Hematopoietic multipotent progenitor cell (in vitro differentiated cells): ENCODE measurements at places on chromosomes 4 and X. TPM values are rescaled to one million over a fixed set of nuclear protein-coding genes. Genes with fewer than 3 reads are reported as not detected.

- DNase-seq: no peak
Observed at GRCh38 chr4:139969635-139970266, 184.2 kb downstream of the MAML3 start.

GRCh38 chr4:98586962-98587354 lies 71.5 kb downstream of the TSPAN5 start:
- DNase-seq: no peak

DNA sequence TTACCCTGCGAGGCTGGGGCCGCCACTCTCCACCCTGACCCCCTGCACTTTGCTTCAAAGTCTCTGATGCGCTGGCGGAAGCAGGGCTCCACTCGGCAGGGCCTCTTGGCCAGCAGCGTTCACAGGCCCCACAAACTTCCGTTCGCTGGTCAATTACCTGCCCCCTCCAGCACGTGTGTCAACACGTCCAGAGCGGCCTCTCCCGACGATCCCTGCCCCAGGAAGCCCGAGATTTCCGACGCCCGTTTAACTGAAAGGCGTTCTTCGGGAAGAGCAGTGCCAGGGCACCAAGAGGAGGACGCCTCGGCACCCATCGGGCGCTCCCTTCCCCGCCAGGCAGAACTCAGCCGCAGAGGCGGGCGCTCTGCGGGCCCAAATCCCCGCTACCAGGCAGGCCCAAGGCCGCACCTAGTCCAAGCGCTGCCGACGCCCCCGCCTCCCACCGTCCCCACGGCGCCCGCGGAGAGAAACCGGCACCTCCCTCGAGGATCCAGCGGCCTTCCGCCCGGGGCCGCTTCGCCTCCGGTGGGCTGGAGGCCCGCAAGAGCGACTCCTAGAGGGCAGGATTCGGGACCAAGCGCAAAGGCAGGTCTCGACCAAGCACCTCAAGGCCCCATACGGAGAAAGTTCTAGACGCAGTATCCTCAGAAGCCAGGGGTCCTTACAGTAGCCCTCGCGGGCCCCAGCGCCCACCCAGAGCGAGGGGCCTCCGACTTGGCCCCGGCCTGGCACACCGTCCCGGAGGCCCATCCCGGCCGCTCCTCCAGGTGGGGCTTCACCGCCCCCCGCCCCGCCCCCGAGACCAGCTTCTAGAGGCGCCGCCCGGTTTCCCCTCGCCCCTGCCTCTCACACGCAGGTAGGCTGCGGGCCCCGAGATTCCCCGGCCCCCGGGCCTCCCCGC lies 586 bp downstream of the BCAP31 start:
- peak; percentile 25 for DNase-seq

GRCh38 chr4:134780244-134780643 lies 578.7 kb upstream of the PABPC4L start:
- no peak for DNase-seq

DNA sequence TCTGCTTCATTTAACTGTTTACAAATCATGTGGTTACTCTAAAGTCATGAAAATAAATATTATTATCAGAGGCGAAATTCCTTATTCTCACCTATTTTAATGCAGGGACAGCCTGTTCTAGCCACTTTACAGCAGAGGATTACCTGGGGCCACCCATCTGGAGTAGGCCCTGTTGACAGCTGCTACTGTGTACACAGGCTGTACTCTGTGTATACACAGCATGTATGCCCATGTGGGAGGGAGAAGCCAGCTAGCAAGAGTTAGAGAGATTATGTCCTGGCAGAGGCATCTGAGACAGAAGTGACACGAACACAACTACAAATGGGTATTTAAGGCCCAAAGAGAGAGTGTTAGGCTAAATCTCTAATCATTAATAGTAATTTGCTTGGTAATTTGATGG lies 62.1 kb downstream of the GPRIN3 start:
- no peak for DNase-seq

Gene NR0B1
- 0.27 TPM for total RNA-seq

GRCh38 chr4:148674876-148675275 lies 232.7 kb upstream of the NR3C2 start:
- DNase-seq: no peak

- no peak for DNase-seq
Observed at GRCh38 chrX:120021927-120022326, 55.6 kb downstream of the RHOXF2B start.

- DNase-seq: peak; percentile 28
Observed at GRCh38 chr4:122783301-122784215, 43.1 kb upstream of the FGF2 start.

Gene CHRNA9
- 0.27 TPM for total RNA-seq

DNA sequence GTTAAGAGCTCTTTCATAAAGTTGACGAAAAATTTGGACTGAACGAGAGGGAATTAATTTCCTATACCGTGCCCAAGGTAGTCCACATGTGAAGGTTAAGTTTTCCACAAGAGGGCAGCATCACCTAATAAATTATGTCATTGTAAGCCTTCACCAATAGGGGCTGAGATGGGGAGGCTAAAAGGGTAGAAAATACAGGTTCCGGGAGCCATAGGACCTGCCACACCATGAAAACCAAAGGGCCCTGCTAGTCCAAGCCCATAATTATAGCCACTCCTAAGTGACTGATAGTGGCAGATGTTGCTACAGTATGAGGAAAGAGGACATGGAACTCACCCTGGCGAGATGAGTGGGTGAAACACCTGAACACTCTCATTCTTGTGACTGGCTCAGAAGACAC lies 122.2 kb downstream of the SHROOM4 start:
- DNase-seq: peak; percentile 74

DNA sequence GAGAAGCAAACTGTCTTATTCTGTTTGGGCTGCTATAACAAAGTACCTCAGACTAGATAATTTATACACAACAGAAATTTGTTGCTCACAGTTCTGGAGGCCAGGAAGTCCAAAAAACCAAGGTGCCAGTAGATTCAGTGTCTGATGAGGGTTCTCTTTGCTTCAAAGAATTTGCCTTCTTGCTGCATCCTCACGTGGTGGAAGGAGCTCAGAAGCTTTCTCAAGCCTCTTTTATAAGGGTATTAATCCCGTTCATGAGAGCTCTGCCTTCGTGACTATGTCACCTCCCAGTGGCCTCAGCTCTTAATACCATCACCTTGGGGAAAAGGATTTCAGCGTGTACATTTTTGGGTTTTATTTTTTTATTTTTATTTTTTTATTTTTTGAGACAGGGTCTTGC lies 20.1 kb downstream of the CA5B start:
- peak; percentile 32 for DNase-seq

DNA sequence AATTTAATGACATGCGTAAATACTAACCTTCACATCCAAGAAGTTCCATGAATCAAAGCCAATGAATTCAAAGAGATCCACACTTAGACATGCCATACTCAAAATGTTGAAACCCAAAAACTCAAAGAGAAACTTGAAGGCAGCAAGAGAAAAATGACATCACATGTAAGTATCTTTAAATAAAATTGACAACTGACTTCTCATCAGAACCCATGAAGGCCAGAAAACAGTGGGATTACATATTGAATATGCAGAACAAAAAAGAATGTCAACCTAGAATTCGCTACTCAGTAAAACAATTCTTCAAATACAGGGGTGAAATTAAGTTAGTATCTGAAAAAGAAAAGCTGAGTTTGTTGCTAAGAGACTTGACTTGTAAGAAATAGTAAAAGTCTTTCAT lies 953.9 kb upstream of the HS3ST1 start:
- no peak for DNase-seq

DNA sequence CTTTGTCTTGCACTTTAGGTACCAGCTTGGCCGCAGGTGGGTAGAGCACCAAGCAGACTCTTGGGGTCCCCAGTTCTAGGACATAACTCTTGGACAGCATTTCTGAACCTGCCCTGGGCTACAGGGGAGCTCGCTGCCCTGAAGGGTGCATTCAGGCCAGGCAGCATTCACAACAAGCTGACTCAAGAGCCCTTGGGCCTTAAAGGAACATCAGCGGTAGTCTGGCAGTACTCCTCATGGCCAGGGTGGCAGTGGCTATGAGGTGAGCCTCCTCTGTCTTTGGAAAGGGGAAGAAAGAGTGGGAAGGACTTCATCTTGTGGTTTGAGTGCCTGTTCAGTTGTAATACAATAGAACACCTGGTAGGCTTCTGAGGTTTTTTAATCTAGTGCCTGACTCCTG lies 24.8 kb upstream of the SMARCA5 start:
- DNase-seq: peak; percentile 7

- DNase-seq: no peak
Observed at GRCh38 chr4:80171656-80172055, 25.6 kb upstream of the PRDM8 start.

- DNase-seq: no peak
Observed at GRCh38 chr4:128552586-128552907, 257.0 kb upstream of the JADE1 start.

DNA sequence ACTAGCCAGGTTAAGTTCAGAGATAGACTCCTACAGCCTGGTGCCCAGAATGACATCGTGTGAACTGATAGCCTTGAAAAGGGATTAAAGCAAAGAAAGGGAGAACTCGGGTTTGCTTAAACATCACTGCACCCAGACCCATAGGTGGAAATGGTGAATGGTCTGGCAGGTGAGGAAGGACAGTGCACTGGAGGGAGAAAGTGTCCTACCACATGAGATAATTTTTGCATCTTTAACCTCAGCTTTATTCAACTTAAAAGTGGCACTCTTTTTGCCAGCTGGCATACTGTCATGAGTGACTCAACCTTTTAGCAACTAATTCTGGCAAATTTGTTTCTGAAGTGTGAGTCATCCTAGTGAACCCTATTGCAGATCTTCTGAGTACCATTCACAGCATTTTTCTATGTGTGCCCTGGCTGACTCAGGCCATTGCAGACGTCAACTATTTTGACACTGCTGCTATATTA lies 53.0 kb upstream of the DAPP1 start:
- no peak for DNase-seq

- no peak for DNase-seq
Observed at GRCh38 chr4:104507112-104507511, 12.4 kb upstream of the CXXC4 start.

DNA sequence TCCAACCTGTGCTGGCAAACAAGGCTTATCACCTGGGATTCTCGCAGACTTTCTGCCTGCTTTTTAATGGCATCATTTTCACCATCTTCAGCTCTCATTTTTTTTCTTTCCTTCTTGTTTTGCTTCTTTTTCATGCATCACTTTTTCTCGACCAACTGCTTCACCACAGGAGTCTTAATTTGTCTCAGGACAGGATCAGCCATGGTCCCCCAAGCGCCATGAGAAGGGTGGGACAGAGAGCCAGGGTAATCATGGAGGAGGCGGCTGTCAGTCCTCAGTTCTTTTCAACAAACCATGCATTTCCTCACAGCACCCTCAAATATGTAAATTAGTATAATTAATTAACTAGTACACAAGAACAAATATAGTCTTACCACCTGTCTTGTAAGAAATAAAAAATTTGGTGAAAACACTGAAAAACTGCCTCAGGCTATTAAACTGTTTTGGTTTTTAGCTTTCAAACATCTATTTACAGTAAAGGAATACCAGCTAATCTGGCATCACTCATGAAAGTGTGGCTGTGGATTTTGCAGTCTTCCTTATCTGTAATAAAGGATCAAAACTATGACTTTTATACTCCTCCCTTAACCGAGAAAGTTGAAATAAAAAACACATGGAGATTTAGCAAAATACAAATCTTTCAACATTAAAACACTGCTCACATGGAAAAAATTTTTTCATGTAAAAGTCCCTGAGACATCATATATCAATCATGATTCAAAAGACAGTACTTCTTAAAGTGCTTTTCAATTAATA lies 19.1 kb downstream of the EIF4E start:
- DNase-seq: no peak

- no peak for DNase-seq
Observed at GRCh38 chr4:185323606-185324005, 72.1 kb downstream of the LRP2BP start.

Gene DMRTC1
- total RNA-seq: not detected

DNA sequence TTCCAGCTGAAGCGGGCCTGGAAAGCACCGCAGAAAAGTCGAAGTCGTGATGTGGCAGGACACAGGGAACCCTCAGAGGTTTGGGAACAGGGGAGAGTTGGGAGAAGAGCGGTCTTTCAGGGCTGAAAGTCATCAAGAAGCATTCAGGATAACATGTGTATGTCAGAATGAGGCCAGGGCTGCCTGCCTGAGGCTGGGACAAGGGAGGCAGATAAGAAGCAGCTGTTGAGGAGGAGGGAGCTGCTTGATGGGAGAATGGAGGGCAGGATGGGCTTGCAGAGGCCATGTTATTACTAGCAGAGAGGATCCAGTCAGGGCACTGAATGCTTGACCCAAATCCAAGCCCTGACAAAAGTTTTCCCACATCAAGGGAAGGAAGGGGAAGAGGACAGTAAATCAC lies 132.0 kb downstream of the ATG4A start:
- DNase-seq: no peak

Gene TMPRSS11B
- total RNA-seq: not detected

Gene PPID
- total RNA-seq: 9.2 TPM

Gene IL3RA
- total RNA-seq: 23.4 TPM

Gene PCDH19
- total RNA-seq: under 0.01 TPM

DNA sequence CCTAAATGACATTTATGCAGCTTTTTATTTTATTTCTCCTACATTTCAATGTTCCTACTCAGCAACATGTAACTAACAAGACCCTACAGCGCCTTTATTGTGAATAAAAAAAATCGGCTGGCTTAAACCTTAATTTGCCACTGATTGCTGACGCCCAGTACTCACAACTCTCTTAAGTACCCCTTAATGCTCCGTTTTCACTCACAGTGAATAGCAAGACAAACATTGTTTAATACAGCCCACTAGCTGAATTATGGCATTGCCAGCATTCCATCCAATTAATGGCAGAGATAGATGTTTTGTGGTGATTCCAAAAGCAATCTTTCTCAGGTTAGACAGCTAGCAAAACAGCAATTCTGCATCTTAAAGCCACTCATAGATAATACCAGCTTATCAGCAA lies 61.1 kb downstream of the PPARGC1A start:
- no peak for DNase-seq

- DNase-seq: peak; percentile 50
Observed at GRCh38 chr4:48033825-48034413, 17.3 kb downstream of the NIPAL1 start.

DNA sequence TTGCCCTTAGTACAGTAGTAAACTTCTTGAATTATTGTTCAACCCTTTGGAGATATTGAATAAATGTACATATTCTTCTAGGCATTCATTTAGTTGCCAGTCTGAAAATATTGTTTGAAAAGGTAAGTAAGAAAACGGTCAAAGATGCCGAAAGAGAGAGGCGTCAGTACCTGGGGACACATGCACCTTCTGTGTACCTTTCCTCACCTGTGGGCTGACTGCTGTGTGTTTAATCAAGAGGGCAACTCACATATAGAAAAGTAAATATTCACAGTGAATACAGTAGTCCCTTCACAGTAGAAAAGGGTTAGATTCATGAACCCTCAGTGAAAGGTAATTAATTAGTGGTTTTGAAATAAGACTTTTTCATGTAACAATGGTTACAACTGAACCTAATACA lies 6.9 kb downstream of the ANXA10 start:
- no peak for DNase-seq

Gene SLITRK4
- 1.1 TPM for total RNA-seq

- no peak for DNase-seq
Observed at GRCh38 chr4:162782096-162782777, 384.5 kb downstream of the NAF1 start.

Gene DGKK
- total RNA-seq: not detected

- DNase-seq: peak; percentile 86
Observed at GRCh38 chr4:75630174-75630936, at the start of gene CDKL2. Gene CDKL2, minus strand, starts transcription at chr4:75630528. Its CDS starts 4,540 bp downstream, at chr4:75625988.

Gene PSMD10
- total RNA-seq: 33.7 TPM

Gene CYSLTR1
- 11.8 TPM for total RNA-seq
